ELF-1 (cell line): ENCODE measurements at places on chromosomes 6 and 20.

- no peak for DNase-seq
These were observed 10.6 kb downstream of the TRIB3 start for GRCh38 chr20:391041-391711.

- DNase-seq = peak; percentile 15
These were observed 278.3 kb upstream of the PLCB4 start for GRCh38 chr20:8790442-8791074.

DNA sequence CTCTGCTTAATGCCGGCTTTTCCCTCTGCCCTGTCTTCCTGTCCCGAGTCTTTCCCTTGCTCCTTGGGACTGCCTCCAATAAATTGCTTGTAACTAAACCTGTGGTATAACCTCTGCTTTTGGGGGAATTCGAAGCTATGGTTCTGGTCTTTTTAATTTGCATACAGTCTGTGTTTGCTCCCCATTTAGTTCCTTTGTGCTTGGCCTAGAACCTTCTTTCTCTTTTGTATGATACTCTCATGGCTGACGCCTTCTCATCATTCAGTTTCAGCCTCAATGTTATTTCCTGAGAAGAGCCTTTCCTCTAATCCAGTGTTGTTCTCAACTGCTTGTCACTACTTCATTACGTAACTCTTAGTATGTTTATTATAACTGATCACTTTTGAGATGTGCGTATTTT is 248.0 kb downstream of the PHF3 start:
- DNase-seq = no peak

GRCh38 chr20:17928211-17928611 is 40.4 kb downstream of the SNX5 start:
- no peak for DNase-seq

DNA sequence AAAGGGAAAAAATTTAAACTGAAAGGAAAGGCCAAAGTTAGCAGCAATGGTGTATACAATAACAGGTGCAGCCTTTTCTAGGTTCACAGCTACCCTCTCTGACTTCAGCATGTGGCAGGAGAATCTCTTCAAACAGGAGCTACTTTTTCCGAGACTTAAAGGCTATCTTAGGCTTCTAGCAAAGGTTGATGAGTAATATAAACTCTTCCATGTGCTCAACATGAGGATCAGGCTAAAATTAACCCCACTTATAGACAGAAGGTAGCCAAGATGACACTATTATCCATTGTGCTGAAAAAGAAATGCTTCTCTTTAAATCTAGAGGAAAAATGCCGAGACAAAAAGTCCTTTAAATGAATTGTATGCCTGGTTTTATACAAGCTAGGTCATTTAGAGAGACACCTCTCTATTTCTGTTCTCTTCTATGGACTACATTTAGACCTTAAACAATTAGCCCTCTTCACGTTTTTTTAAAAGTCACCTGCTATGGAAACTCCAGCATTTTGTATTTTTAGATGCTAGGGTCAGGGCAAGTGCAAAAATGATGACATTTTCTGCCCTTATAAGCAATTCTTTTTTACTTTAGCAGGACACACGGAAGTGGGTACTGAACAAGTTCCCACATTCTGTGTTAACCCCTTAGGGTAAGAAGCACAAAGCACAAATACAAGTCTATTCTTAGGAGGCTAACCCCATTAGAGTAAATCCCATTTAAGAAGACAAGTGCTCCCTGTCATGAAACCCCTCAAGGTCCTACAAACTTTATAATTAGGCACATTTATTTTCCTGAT is 216.8 kb upstream of the CITED2 start:
- no peak for DNase-seq

DNA sequence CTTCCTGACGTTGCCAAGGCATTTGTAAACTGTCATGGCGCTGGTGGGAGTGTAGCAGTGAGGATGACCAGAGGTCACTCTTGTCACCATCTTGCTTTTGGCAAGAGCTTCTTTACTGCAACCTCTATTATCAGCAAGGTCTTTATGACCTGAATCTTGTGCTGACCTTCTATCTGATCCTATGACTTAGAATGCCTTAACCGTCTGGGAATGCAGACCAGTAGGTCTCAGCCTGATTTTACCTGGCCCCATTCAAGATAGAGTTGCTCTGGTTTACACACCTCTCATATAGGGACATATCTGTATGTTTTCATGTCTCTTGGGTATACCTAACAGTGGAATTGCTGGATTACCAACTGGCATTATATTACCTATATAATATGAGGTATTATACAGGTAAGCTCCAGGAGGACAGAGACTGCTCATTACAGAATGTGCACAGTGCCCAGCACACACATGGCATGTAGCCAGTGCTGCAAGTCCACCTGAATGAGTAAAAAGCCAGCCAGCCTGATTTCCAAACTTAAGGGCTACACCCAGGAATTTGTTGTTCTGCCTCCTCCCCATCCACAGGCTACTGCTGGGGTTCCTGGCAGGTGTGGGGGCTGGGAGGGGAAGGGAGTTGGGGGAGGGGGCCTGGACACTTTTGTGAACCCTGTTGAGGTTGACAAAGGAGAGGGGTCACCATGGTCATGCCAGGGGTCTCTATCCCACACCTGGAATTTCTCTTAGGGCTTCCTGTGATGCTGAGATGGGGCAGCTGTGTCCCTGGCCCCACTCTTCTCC is 35.2 kb upstream of the BLCAP start:
- no peak for DNase-seq

- no peak for DNase-seq
These were observed 32.4 kb upstream of the TCP11 start for GRCh38 chr6:35173427-35174087.

DNA sequence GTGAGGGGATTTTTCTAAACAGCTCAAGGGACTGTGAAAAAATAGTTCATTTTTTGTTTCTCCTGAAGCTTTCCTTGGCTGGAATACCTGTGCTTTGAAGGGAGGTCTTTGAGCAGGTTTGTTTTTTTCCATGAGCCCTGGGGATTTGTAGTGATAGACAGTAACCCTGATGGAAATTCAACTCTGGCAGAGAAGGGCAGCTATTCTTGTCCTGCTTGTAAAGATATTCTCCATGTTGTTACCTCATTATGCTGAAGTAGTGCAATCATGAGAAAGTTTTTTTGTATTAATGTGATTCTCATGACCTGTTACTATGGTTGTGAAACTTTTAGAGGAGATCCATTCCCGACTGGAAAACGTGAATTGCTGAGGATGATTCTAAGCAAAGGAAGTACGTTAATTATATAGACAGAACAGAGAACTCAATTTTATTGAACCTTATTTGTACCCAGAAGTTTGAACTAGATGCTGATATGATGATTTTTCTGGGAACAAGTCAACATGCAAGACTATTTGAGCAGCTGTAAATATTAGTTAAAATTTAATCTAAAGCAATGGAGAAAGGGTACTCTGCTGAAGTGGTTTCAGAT is 12.5 kb downstream of the UTRN start:
- DNase-seq = no peak

- peak; percentile 17 for DNase-seq
These were observed 235.7 kb upstream of the ZNF217 start for GRCh38 chr20:53829255-53829723.

- no peak for DNase-seq
These were observed 71.7 kb upstream of the LY86 start for GRCh38 chr6:6516666-6517458.

- no peak for DNase-seq
These were observed 385.6 kb downstream of the ARHGAP18 start for GRCh38 chr6:129324345-129324744.

- DNase-seq = no peak
These were observed 936.6 kb upstream of the MAP3K7 start for GRCh38 chr6:91523511-91523910.

DNA sequence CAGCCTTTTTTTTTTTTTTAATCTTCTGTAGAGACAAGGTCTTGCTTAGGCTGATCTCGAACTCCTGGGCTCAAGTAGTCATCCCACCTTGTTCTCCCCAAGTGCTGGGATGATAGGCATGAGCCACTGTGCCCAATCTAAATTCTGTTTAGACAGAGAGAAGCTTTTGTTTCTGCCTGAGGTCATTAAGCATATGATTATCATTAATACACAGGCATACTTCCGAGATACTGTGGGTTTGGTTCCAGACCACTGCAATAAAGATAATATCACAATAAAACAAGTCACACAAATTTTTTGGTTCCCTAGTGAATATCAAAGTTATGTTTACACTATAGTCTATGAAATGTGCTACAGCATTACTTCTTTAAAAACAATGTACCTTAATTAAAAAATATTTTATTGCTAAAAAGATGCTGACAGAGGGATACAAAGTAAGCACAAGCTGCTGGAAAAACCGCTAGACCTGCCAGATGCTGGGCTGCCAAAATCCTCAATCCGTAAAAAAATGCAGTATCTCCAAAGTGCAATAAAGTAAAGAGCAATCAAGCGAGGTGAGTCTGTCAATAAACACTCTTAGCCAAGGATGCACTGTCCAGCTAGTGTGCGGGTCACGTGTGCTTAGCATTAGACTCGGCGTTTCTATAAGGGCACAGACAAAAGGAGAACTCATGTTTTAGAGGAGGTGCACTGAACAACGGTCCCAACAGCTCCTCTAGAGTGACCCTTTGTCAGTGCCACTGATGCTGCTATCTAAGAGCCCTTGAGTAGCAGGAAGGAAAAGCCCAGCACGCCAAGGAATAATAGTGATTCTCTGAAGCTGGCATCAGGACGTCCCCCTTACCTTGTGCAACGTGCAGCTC is 16.1 kb downstream of the TXNDC5 start:
- DNase-seq = no peak

DNA sequence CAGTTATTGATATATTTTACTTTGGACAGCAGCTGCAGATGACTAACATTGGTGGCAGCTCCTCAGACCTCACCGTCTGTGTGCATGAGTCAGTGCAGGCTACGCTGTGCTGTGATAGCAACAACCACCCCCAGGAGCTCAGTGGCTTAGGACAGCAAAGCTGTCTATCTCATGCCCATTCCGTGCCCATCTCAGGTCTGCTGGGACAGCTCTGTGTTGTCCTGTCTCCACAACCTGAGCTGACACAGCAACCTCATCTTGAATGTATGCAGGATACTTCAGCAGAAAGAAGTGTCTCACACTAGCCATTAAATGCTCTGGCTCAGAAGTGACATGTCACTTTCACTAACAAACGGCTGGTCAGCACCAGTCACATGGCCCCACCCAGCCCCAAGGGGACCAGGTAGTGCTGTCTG is 47.7 kb downstream of the BANF2 start:
- DNase-seq = no peak
